ENCODE measurements at places on chromosomes 7 and 10.

GRCh38 chr7:95545007-95545615 is 51.2 kb downstream of the PDK4 start:
- no peak for DNase-seq

DNA sequence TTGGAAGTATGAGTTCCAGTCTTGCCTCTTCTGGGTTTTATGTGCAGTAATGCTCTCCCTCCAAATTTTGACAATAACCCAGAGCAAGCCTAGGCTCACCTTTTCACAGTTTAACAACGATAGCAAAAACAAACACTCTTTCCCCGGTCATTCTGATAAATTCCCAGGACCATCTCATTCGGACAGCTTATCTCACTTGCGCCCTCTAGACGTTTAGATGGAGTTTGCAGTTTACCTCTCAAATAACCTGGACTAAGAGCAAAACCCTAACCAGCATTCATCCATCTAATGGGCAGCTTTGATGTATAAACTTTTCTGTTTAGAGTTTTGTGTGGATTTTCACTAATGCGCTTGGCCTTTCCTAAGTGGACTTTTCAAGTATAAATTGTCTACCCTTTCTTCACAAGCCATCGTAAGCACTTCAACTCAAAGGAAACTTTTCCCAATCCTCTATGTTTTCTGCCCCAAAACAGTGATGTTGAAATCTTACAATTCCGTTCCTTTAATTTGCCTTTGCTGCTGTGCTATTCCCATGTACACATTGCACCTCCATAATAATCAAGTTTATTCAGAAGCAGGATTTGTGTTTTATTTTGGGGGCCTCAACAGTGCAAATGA is 114.9 kb downstream of the HDAC9 start:
- no peak for DNase-seq

- DNase-seq, result no peak
These were observed 328.2 kb upstream of the LRRN3 start for GRCh38 chr7:110762546-110763225.

- DNase-seq, result no peak
These were observed 7.6 kb upstream of the SUPV3L1 start for GRCh38 chr10:69172241-69172982.

GRCh38 chr7:130768854-130769253 is 34.8 kb upstream of the KLF14 start:
- DNase-seq, result no peak

All from tibial nerve (tissue), 4 donors.